ENCODE measurements at places on chromosomes 3 and 15.

DNA sequence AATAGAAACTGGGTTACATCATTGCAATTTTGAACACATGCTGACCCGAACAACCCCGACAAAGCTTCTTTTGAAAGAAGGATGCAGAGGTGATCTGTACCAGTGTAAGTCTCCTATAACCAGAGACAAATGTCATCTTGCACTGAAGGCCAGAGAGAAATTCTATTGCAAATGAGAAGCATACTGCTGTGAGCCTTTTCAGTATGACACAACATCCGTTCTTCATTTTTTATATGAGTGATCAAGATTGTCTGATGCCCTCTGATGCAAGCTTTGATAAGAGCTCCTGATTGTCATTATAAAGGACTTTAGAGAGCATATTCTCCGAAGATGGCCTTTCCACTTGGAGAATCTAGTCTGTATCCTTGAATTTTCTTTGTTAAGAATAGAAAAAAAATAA, 36.9 kb downstream of the PCOLCE2 start:
- no peak for DNase-seq

- no peak for DNase-seq
Measured at GRCh38 chr15:35921046-35921445, 375.1 kb upstream of the DPH6 start.

GRCh38 chr15:91862891-91863504, 9.5 kb downstream of the SLCO3A1 start:
- DNase-seq: no peak

GRCh38 chr3:157444797-157445184, 8.1 kb downstream of the PTX3 start:
- DNase-seq: no peak

DNA sequence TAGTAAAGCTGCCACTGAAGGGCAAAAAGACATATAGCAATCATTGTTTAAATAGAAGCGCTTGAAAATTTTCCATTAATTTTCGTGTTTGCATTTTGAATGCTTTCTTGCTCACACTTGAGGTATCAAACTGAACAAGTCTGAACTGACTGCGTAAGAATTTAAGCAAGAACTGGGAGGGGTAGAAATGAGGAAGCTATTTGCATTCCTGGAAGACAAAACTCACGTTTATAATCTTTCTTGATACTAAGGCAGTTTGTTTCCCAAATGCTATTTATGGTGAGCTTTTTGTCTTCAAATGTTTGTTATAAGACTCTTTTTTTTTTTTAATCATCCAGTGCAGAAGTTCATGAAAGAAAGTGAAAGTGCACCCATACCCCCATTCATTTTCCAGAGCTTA, 499.8 kb upstream of the TPRG1 start:
- DNase-seq: no peak

DNA sequence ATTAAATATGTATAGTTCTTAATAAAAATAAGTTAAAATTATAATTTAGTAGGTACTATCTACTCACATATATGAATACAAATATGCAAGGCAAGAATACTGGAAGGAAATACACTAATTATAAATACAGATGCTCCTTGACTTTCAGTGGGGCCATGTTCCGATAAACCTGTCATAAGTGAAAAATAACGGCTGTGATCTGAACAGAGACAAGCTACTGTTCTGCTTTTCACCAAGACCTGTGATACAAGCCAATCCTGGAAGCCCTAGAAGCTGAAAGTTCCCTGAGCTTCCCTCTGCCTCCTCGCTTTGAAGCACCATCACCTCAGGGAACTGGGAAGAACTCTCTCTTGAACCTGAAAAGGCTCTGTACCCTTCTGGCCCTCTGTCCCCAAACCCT, 55.4 kb downstream of the SLC12A8 start:
- DNase-seq: no peak

DNA sequence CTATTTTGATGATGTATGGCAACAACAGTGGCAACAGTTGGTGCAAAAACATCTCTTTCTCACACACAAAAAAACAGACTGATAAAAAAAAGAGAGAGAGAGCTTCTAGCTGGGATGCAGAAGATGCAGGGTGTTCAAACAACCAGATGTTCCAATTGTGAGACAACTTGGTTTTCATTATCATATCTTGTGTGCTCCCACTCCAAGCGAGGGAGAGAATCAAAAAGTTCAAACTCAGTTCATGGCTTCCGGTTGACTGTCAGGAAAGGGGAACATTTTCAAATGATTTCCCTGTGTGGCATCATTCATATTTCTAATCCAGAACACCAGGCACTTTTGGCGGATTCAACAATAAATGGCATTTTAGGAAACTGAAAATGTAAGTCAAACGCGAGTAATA, 72.1 kb downstream of the RSL24D1 start:
- DNase-seq: no peak

DNA sequence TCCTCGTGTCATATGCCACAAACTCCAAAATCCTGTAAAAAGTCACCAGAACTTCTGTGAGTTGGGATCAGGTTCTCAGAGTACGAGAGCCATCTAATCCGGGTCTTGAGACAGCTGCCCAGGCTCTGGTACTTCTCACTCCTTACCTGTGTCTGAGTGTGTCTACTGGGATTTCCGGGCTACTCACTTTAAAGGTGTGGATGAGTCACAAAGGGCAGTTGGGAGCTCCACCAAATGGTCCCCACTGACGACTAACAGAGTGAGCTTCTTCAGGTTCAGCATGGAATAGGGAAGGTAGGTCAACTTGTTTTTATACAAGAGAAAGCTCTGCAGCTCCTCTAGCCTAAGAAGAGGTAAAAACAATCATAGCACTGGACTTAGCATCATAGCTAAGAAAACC, 29.5 kb downstream of the RTP3 start:
- no peak for DNase-seq

- DNase-seq: no peak
Measured at GRCh38 chr3:50138266-50139200, 16.6 kb upstream of the SEMA3F start.

- no peak for DNase-seq
Measured at GRCh38 chr3:123481071-123481470, 32.2 kb upstream of the ADCY5 start.

DNA sequence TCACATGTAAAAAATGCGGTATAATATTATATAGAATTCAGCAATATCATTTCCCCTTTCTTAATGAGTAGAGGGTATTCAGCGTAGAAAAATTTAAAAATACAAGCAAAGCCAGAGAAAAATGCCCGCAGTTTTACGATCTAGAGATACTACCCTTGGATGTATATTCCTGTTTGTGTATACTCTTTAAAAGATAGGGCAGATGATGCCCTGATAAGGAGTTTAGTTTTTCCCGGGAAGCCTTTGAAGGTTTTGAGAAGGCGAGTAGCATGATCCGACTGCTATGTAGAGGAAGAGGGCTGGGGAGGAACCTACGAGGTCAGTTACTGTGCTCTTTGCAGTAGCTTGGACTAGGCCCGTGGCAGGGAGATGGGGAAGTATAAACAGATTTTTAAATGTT, 1.2 kb downstream of the YEATS2 start:
- DNase-seq: peak; percentile 59

DNA sequence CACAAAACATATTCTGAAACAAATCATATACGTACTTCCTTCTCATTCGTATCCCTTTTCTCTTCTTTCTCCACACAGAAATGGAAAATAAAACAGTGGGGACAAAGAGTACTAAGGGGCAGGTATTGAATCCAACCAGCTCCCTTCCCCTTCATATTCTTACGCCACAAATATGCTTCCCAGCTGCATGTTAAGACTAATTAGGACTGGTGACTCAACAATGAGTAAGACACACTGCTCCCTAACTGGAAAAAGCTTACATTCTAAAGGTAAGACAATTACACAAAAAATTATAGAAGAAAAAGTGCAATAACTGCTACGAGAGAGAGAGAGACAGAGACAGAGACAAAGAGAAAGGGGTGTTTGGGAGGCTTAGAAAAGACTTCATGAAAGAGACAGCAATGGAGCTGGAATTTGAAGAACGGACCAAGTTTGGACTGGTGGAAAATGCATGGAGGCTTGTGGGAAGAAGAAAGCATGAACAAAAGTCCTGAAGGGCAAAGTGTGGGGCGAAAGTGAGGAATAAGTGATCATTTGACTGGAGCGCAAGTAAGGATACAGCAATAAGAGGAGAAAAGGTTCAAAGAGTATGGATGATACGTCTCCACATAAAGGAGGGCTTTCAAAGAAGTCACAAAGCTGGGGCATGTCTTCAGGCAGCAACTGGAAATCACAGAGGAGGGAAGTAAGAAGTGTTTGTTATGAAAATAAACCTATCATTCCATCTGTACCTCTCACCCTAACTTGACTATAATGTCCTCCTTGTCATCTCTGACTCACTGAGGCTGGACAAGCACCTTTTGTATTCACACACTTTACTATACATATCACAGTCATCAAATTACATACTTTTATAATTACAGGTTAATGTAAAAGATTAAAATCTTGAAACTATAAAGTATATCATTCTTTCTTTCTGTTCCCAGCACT, 49.2 kb downstream of the RYK start:
- DNase-seq: no peak

GRCh38 chr15:77160562-77161478, 89.9 kb upstream of the TSPAN3 start:
- DNase-seq: no peak

DNA sequence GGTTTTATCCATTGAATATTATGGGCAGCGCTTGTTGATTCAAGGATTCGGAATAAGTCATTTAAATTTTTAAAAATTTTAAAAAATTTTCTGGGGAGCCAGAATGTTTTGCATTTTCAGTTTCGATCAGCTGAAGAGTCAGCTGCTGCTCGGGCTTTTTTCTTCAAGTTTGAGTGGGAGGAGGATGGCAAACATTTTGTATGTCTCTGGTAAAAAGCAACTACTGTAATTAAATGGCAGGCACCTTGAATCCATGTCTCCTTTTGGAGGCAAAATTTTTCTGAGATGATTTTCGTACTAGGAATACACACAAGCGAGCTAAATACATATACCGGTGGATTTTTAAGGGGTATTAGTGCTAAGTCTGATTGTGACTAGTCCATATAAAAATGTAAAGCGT, 612 bp downstream of the C3orf38 start:
- DNase-seq: peak; percentile 50

GRCh38 chr3:100008081-100008698, 106.1 kb downstream of the FILIP1L start:
- no peak for DNase-seq

DNA sequence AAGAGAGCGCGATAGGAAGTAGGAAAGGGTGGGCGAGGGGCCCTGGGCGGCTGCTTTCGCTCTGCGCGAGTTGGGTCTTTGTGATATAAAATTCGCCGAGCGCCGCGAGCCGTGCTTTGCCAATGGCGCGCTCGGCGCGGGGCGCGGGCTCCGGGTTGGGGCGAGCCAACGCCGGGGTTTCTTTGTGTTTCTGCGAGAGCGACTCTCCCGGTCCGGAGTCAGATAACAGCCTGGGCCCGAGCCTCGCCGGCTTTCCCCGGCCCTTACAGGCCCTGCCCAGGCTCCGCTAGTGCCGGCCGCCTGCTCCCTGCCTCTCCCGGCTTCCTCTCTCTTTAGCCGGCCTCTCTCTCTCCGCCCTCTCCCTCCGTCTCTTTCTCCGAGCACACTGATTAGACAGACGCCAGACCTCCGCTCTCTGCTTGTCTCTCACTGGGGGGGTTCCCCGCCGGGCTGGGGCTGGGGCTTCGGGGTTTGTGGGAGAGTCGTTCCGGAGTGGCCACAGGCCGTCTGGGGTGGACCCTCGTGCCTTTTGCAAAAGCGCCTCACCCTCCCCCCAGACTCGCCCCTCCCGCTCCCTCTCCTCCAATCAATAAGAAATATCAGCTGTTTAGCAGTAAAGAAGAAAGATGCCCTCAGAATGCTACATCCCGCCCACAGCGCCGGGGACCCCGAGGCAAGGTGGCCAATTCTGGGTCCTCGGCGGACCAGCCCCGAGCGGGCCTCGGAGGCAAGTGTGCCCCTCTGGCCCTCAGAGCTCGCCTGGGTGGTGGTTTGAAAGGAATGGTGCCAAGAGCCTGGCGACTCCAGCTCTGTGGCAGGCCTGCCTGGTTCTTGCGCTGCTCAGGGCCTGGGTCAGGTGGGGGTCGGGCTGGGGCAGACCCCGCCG, 2.9 kb downstream of the NR2F2 start:
- DNase-seq: no peak

DNA sequence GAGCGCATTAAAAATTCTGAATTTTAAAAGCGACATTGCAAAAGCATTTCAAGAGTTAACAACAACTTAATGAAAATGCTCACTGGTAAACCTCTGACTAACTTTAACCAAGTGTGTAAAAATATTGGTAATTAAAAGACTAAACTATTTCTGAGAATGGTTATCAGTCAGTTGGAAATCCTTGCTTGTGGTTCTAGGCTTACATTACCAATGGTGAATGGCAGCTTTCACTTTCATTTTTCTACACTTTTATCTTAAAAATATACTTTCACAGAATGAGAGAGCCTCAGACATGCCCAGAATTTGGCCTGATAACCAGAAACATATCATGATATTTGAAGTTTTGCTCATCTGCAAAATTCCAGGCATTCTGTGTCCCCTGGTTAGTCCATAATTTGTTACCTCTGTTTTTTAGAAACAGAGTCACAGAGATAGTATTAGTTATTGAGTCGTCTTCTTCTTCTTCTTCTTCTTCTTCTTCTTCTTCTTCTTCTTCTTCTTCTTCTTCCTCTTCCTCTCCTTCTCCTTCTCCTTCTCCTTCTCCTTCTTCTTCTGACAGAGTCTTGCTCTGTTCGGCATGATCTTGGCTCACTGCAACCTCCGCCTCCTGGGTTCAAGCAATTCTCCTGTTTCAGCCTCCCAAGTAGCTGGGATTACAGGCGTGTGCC, 5.5 kb upstream of the RNF111 start:
- peak; percentile 39 for DNase-seq

GRCh38 chr3:126049289-126050049, 34.5 kb downstream of the SLC41A3 start:
- no peak for DNase-seq

DNA sequence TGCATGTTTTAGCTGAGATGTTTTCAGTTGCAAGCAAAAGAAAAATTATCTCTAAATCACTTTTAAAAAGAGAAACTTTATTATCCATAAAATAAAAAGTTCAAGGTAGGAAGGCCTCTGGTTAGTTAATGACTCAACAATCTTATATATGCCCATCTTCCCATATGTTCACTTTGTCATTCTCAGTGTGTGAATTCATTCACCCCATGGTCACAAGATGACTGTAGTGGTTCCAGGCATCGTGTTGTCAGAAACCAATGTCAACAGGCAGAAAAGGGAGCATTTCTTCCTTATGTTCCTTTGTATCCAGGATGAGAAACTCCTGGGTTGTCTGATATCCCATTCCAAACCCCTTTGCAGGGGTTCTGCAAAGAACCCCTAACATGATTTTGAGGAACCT, 119.9 kb upstream of the RAP2B start:
- DNase-seq: no peak

DNA sequence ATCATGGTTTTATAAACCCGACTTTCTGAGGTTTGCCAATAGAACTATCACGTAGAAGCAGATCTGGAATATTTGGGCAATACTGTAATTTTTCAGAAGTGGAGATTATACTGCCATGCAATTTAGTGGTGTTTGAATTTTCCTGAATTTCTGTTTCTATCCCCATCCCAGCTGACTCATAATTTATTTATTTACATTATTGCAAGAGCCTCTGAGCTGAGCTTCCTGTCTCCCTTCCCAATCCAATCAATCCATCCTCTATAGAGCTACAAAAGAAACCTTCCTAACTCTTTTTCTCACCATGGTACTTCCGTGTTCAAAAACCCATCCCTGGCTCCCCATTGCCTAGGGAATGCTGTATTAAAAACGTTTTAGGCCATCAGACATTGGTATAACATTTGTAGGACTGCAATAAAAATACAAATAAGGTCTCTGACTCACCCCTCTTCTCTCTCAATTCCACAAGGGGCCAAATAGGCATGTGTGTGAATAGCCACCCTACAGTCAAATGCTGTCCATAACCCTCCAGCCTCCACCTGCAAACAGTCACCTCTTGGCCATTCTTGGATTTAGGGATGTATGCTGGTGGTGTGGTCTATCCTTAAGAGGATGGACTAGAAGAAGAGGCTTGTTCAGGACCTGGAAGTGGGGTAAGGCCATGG, 190.7 kb downstream of the CD47 start:
- no peak for DNase-seq

Measured in NAMALWA (cell line).